ENCODE measurements at places on chromosomes 13 and 19.

GRCh38 chr19:35639321-35639639 is 2.3 kb upstream of the ETV2 start:
- no peak for DNase-seq

- peak; percentile 96 for DNase-seq
These were observed at the start of gene MRPL4 for GRCh38 chr19:10251792-10252694. Gene MRPL4 (plus strand): TSS chr19:10252214. CDS start chr19:10252254, 40 bp downstream.

- DNase-seq: no peak
These were observed 277.8 kb downstream of the POU4F1 start for GRCh38 chr13:78325585-78325984.

DNA sequence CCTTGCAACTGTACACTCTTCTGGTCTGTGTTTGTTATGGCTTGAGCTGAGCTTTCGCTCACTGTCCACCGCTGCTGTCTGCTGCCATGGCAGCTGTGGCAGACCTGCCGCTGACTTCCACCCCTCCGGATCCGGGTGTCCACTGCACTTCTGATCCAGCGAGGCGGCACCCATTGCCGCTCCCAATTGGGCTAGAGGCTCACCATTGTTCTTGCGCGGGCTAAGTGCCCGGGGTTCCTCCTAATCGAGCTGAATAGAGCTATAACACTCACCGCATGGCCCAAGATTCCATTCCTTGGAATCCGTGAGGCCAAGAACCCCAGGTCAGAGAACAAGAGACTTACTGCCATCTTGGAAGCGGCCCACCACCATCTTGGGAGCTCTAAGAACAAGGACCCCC is 2.2 kb upstream of the PSMC4 start:
- no peak for DNase-seq

- DNase-seq: no peak
These were observed 8.7 kb upstream of the RFX2 start for GRCh38 chr19:6119031-6119430.

DNA sequence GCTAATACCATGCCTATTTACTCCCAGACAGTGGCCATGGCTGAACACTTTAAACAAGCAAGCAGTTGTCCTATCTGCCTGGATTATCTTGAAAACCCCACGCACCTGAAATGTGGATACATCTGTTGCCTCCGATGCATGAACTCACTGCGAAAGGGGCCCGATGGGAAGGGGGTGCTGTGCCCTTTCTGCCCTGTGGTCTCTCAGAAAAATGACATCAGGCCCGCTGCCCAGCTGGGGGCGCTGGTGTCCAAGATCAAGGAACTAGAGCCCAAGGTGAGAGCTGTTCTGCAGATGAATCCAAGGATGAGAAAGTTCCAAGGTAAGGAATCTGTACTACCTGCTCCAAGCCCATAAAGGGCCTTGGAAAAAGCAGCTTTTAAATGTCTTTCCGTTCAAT is 8.6 kb downstream of the RFPL4AL1 start:
- no peak for DNase-seq

GRCh38 chr19:32219881-32220472 is 125.4 kb upstream of the ZNF507 start:
- DNase-seq: no peak

- no peak for DNase-seq
These were observed 766.4 kb downstream of the GPC5 start for GRCh38 chr13:92164822-92165221.

- DNase-seq: peak; percentile 99
These were observed at the start of gene THAP8 for GRCh38 chr19:36054119-36054732. Gene THAP8 (minus strand): TSS chr19:36054285. CDS start chr19:36054217, 68 bp downstream.
